ENCODE measurements at places on chromosomes 1 and 21. TPM values are rescaled to one million over a fixed set of nuclear protein-coding genes. Genes with fewer than 3 reads are reported as not detected.

DNA sequence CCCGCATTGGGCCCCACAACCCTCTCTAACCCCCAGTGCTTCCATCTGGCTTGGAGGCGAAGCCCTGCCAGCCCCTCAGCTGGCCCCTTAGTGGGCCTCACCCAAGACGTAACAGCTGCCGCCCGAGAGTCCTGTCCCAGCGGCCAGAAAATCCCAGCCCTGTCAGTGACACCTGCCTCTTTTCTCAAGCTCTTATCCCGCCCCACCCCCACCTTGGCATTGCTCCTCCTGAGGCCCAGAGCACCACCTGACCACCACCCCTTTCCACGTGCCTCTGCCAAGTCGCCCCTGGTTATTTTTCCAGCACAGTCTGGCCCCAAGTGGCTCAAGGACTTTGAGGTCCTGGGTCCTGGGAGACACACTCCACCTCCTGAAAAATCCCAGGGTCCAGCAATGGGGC lies 5.9 kb upstream of the CTRC start:
- DNase-seq: no peak

DNA sequence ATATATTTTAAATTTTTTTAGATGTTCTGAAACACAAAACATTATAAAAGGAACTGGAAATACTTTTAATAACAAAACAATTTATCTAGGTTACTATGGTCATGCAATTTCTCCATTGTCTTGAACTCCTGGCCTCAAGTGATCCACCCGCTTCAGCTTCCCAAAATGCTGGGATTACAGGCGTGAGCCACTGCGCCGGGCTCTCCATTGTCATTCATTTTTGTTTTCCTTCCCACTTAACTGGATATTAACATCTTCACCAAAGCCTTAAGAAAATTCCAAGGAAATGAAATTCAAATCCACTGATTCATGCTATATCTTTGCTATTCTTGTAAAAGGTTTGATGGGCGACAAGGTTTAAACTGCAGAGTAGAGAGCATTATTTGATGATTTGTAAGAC lies 279.5 kb upstream of the PKN2 start:
- no peak for DNase-seq

- DNase-seq: peak; percentile 18
Measured at GRCh38 chr1:187516874-187517273, 688.1 kb downstream of the PLA2G4A start.

The SPATA17 gene
- 1.3 TPM for polyA plus RNA-seq

- no peak for DNase-seq
Measured at GRCh38 chr1:43368646-43369020, 822 bp upstream of the ELOVL1 start.

GRCh38 chr1:72780212-72780611 lies 497.9 kb upstream of the NEGR1 start:
- DNase-seq: no peak

The CNR2 gene
- polyA plus RNA-seq: not detected

DNA sequence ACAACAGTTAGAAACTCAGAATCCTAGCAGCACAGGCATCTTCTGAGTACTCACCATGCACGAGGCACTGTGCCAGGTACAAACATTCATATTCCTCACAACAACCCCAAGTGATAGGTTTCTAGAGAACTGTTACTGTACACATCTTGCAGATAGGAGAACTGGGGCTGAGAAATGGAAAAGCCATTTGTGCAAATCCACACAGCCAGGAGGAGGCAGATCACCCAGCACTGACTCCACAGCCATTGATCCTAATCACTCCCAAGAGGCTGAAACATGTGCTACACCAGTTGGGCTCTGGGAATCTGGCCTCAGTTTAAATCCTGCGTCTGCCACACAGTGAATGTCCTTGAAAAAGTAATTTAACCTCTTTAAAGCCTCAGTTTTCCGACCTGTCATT lies 151.0 kb downstream of the ST6GALNAC5 start:
- peak; percentile 12 for DNase-seq

DNA sequence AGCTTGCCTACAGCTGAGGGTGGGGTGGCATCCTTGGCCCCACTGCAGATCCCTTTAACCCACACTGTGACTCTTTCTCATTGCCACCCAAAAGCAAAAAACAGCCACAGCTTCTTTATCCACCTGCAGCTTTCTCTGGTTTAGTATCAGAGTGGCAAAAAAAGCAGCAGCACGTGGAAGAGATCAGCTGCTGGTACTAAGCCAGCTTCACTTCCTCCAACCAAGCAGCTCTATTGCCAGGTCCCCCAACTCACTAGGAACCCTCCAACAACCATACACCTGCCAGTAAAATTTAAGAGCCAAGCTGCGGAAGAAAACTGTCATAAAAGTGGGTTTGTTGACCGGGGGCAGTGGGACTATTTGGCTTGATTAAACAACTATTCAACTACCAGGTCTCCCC lies 66.4 kb downstream of the KDM1A start:
- DNase-seq: no peak

GRCh38 chr1:190904091-190904695 lies 426.5 kb upstream of the BRINP3 start:
- no peak for DNase-seq

The CNIH4 gene
- 142 TPM for polyA plus RNA-seq

The FAM72B gene
- 3.1 TPM for polyA plus RNA-seq

GRCh38 chr1:17688217-17688810 lies 66.8 kb upstream of the ACTL8 start:
- DNase-seq: no peak

Data from GM23248 (cell line).